T-helper 2 cell (primary cell): ENCODE measurements at places on chromosomes 1 and 21.
A peak's percentile ranks its signal among the peaks of the same experiment; 100 is the strongest.

- DNase-seq, result no peak
These were observed at the start of gene TIE1 for GRCh38 chr1:43300378-43301094. TSS of gene TIE1 (plus strand) at chr1:43300982. CDS start at chr1:43301072, 90 bp downstream.

GRCh38 chr1:78483903-78484302, 6.9 kb upstream of the PTGFR start:
- DNase-seq, result no peak

- DNase-seq, result no peak
These were observed 115.7 kb downstream of the MAP3K21 start for GRCh38 chr1:233443040-233443760.

- DNase-seq, result no peak
These were observed 4.5 kb upstream of the CD101 start for GRCh38 chr1:116997066-116997465.

GRCh38 chr21:32388306-32388705, 4.5 kb downstream of the URB1 start:
- no peak for DNase-seq

GRCh38 chr1:11337580-11338073, 64.6 kb downstream of the UBIAD1 start:
- peak; percentile 53 for DNase-seq

GRCh38 chr1:212556822-212557549, 51.6 kb upstream of the ATF3 start:
- no peak for DNase-seq

GRCh38 chr21:41692185-41692565, 74.7 kb downstream of the RIPK4 start:
- no peak for DNase-seq

DNA sequence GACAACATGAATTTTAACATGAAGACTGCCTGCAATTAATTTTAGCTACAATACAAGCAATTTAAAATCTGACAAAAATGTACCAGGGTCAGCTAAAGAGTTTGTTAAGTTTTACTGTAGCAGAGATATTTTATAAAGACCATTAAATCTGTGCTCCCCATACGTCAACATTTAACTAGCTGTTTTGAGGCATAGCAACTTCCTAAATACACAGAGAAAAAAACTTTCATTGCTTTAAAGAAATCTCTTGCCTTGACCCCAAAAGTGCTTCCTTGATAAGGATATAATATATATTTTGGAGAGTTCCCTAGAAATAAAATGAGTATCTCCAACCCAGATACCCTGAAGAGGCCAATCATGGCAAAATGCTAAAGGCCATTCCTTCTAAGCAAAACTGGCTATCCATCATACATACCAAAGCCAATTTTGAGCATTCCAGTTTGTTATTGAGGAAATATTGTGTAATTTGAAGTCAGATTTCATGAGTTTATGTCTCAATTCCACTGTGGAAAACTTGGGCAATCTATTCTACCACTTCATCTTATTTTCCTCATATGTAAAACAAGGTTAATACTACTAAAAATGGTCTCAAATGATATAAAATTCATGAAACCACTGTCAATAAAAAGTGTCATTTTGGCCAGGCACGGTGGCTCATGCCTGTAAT, 19.1 kb downstream of the ASPM start:
- no peak for DNase-seq

GRCh38 chr1:202129453-202130296, 7.0 kb downstream of the GPR37L1 start:
- no peak for DNase-seq

DNA sequence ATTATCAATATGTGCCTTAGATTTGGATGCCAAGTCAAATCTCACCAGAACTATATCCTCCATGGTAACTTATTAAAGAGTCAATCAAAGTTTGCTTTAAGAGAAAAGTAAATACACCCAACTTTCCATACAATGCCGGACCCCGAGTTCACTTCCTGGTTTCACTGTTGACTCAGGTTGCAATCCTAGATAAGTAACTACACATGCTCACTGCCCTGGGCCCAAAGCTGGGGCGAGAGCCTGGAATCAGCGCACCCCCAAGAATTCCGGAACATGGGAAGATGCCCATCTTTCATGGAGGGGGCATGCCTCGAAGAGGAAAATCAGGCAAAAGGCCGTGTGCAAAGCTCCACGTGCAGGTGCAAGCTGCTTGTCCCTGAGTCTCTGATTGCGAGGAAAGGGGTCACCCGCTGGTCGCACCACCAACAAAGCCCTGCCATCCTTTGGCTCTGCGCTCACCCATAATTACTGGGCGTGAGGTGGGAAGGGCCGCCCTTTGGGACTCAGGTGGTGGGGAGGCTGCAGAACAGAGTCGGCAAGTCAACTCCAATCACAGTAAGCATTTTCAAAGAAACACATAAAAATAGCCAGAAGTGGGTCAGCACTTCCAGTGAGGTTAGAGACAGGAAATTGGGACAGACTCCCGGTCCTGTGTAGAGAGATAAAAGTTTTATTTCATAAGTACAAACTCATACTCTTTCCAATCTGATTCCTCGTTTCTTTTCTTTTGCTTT, 167.7 kb downstream of the TOMM20 start:
- DNase-seq, result no peak

GRCh38 chr21:25895565-25896205, 160.9 kb downstream of the GABPA start:
- no peak for DNase-seq

DNA sequence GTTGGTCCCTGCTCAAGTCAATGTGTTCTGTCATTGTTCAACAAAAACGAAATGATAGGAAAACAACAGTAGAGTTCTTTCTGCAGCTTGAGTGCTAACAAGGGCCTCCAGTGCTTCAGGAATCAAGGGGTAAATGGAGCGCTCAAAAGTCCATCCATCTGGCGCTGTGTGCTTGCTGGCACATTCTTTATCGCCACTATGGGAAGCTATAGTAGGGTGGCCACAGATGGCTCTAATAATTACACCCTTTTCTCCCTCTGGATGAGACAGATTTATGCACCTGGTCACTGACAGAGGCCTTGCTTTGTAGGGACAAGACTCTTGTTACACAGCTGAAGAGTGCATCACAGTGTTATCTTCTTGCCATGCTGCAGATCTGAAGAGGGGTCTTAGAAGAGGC, 136.0 kb downstream of the GDAP2 start:
- no peak for DNase-seq

DNA sequence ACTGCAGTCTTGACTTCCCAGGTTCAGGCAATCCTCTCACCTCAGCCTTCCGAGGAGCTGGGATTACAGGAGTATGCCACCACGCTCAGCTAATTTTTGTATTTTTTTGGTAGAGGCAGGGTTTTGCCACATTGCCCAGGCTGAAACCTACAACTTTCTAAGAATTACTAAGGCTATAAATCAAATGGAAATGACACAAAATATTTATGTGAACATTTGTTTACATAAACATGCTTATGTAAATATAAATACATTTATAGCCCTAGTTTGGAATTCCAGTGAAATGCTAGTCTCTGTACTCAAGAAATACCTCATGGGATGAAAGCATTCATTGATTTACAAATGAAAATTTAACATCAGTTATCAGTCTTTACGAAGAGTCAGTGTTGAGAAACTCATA, 47.8 kb downstream of the NVL start:
- DNase-seq, result no peak

- DNase-seq, result no peak
These were observed 11.0 kb upstream of the CDC42 start for GRCh38 chr1:22041505-22041904.
